Stimulated activated CD4-positive, alpha-beta T cell treated with anti-CD3 and anti-CD28 coated beads, Interleukin-2, amount 100 ng/mL, for 24 hours (primary cell): ENCODE measurements at places on chromosomes 3 and 15.

GRCh38 chr3:167712445-167712844, 22.2 kb downstream of the PDCD10 start:
- DNase-seq: no peak

- no peak for DNase-seq
Observed at GRCh38 chr3:170602556-170602955, 16.7 kb upstream of the SLC7A14 start.

DNA sequence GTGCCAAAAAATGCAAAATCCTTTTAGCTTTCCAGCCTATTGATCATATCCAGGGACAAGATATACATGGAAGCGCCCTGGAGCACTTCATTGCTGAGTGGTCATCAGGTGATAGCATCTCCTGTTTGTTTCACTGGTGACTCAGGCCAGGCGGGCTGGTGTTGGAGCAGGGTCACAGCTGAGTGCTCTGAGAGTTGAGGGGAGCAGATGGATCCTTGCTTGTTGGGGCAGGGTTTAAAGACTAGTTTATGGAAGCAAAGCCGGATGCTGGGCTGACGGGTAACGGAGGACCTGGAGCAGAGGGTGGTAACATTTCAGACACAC, 405.0 kb upstream of the TPM1 start:
- DNase-seq: no peak

DNA sequence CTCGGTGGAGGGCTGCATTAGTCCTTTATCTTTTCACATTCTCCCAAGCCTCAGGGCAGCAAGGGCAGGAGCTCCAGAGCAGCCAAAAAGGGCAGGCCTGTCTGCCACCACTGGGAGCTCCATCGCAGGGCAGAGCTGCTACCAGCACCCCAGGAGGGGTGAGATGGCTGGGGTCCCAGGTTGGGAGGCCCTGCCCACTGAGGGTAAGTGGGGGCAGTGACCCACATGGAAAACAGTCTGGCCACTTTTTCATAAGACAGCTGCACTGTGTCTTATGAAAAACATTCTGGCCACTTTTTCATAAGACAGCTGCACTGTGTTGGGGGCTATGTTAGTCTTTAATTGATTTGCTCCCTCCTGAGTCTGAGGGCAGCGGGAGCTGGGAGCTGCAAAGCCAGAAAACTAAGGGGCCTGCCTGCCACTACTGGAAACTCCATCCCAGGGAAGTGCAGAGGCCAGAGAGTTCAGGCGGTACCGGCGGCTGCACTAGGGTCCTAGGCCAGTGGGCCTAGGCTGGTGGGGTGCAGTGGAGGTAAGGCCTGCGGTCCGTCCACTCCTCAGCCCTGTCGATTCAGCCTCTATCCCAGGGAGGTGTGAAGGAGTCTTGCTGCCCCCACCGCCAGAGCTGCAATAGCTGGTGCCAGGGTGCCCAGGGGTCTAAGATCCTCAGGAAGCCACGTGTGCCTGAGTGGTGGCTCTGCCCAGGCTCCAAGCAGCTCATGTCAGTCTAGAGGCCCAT, 45.4 kb downstream of the TMCO5A start:
- no peak for DNase-seq

- DNase-seq: no peak
Observed at GRCh38 chr3:37957539-37957936, 33.0 kb upstream of the VILL start.

- DNase-seq: no peak
Observed at GRCh38 chr3:1442271-1442670, 349.4 kb downstream of the CNTN6 start.

- no peak for DNase-seq
Observed at GRCh38 chr3:196355668-196356067, 17.5 kb upstream of the TM4SF19 start.

GRCh38 chr3:39183211-39184080, 8.9 kb downstream of the XIRP1 start:
- DNase-seq: no peak

DNA sequence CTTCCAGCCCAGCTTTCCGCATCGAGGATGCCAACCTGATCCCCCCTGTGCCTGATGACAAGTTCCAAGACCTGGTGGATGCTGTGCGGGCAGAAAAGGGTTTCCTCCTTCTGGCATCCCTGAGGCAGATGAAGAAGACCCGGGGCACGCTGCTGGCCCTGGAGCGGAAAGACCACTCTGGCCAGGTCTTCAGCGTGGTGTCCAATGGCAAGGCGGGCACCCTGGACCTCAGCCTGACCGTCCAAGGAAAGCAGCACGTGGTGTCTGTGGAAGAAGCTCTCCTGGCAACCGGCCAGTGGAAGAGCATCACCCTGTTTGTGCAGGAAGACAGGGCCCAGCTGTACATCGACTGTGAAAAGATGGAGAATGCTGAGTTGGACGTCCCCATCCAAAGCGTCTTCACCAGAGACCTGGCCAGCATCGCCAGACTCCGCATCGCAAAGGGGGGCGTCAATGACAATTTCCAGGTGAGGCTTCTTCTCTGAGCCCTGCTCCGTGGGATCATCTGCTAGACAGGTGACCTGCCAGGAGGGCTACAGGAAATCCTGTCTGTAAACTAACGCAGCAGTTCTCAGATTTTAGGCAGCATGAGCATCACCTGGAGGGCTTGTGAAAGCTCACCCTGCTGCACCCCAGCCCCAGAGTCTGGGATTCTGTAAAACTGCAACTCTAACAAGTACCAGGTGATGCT, 1.6 kb downstream of the THBS1 start:
- no peak for DNase-seq

DNA sequence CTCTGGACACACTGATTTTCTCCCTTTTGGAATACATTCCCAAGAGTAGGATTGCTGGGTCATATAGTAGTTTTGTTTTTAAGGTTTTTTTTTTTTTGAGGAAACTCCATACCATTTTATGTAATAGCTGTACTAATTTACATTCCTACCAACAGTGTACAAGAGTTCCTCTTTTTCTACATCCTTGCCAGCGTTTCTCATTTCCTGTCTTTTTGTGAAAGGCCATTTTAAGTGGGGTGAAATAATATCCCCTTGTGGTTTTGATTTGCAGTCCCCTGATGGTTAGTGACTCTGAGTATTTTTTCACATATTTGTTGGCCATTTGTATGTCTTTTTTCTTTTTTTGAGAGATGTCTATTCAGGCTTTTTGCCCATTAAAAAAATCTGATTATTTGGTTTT, 1205.5 kb downstream of the ROBO1 start:
- no peak for DNase-seq

- no peak for DNase-seq
Observed at GRCh38 chr3:42351207-42351606, 59.2 kb downstream of the LYZL4 start.

DNA sequence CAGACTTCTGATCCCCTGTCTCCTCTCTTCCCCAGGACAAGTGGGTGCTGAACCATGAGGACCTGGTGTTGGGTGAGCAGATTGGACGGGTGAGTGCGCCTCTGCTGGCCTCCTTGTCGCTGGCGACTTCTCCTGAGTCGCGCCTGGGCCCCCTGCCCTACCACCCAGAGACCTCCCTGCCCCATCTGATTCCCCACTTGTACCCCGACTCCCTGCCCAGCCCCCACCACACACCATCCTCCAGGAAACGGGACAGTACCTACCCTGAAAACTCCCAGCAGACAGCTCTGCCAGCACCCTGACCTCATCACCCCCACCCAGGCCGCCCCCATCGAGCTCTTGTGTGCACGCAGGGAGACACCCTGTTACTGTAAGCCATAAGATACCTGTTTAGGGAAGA, 7.7 kb downstream of the FES start:
- DNase-seq: no peak

DNA sequence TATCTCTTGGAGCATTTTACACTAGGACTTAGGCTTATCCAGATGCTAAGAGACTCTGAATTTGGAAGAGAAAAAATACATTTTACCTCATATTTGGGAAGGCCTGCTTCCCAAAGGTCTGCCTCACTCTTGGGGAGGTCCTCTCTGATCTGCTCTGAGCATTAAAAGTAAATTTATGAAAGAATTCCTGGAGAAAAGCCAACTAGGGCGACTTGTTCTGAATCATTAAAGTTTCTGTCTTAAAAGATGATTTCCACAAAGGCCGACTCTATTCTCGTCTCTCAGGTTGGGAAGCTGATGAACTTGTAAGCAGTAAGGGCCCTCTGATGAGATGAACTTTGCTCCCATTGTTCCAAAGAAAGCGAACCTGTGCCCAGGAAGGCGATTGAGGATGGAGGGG, 48.7 kb upstream of the HES1 start:
- no peak for DNase-seq

DNA sequence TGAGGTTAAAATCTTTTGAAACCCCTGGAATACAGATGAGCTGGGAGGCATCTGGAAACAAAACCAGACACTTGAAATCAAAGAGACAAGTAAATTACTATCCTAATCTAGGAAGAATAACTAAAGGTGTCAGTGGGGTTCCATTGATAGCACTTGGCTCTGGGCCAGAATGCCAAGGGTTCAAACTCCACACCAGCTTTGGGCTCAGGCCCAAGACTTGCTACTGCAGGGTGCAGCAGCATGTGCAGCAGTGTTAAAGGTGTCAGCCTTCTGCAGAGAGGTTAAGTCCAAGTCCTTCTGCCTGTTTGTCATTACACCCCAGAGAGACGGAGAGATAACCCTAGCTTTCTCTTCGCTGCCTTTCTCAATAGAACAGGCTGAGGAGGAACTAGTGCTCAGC, 273.9 kb downstream of the TIGIT start:
- no peak for DNase-seq

- DNase-seq: no peak
Observed at GRCh38 chr3:86547692-86548091, 443.3 kb downstream of the VGLL3 start.

DNA sequence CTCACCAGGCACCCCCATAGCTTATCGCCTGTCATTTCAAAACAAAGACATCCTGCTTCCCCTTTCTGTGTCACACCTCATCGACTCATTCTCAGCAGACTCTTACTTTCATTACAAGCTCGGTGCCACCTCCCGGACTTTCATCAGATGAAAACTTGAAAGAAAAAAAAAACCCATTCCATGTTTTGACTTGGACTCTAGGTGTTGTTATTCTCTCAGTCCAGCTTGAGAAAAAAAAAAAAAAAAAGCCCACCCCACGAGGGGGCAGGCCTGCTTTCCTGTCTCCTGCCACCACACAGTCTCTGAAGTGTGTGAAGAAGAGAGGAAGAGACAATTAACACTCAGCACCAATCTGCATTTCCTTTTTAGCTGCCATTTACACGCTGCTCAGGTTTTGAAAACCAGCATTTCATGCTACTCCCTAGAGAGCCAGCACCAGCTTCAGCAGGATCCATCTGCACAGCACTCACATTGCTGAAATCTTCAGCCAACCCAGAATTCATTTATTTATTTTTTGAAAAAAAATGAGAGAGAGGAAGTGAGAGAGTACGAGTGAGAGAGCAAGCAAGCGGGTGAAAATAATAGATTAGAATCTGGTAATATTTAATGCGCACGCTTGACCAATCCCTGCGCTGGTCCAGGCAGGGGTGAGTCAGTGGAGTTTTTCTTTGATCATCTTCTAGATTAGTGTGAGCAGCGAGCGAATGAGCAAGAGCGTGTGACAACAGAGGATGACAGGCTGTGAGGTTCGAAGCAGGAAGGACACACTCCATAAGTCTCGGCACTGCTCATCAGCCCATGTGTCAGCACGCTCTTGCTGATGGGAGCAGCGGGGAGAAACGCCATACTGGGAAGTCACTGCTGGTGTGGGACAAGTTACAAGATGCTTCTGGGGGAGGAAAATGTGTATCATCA, 23.5 kb downstream of the ZNF80 start:
- peak; percentile 76 for DNase-seq

GRCh38 chr15:87577336-87577735, 679.2 kb downstream of the NTRK3 start:
- no peak for DNase-seq

DNA sequence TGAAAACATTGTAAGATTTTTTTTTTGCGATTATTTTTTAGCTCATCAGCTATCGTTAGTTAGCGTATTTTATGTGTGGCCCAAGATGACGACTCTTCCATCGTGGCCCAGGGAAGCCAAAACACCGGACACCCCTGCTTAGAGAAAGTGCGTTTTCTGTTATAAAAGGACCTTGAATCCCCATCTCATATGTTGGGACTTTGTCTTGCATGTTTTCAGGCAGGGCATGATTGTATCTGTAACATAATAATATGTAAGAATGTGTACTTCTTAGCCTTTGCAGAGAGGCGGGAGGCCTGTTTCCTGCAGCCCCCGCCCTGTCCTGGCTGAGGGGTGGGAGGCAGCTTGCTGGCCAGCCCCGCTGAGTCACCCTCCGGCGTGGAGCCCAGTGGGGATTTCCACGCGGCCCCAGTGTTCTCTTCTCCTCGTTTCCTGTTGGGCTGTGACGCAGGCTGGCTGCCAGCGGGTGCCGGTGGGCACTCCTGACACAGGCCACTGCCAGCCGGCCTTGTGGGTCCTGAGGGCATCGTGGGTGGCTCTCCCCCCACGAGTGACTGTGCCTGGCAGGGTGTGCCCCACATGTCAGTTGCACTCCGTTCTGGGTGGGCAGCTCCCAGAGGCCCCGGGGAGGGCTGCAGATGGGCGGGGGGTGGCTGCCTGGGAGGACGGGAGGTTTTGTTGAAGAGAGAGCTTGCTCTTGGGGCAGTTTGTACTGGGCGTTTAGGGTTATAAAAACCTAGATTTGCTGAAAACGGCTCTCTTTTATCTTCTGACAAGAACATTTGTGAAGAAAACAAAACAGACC, 55.6 kb downstream of the SMAD3 start:
- DNase-seq: peak; percentile 88

DNA sequence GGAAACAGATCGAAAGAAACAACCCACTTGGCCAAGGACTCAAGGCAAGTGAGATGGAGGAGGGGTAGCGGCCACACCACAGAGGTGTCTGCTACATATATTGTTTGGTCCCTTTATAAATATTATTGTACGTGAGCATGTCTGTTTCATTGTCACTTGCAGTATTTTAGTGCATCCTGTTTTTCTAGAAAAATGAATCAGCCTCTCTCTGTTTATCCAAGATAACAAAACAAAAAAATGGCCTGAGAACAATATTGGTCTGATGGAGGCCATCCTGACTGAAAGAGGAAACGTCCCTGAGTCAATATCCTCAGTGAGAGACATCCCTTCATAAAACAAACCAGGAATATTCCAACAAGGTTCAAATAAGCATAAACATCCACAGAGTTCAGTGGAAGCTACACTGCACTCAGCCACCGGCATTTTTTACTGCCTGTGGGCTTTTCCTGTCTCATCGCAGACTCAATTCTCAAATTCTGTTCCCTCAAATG, 42.0 kb downstream of the WWTR1 start:
- DNase-seq: no peak

- peak; percentile 29 for DNase-seq
Observed at GRCh38 chr15:68821190-68821840, 620 bp upstream of the ANP32A start.

DNA sequence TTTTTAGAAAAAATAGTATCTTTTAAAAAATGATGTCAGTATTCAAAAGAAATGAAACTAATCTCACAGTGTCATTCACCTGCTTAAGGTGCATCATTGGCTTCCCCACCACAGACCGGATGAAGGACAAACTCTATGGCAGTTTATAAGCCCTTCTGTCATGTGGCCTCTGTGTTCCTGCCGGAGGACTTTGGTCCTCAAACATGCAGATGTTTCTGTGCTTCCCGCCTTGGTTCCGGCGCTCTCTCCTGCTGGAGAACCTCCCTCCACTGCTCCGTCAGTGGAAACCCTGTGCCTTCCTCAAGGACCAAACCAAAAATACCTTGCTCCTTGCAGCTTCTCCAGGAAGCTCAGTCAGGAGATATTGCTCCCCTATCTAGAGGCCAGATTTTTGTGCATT, 326.3 kb downstream of the UACA start:
- DNase-seq: no peak

- DNase-seq: no peak
Observed at GRCh38 chr3:110419601-110420000, 652.0 kb upstream of the NECTIN3 start.

- DNase-seq: no peak
Observed at GRCh38 chr3:58577269-58577821, at the start of gene FAM107A. Gene FAM107A, minus strand, starts transcription at chr3:58577391. Its CDS starts 7,531 bp downstream, at chr3:58569860.

- no peak for DNase-seq
Observed at GRCh38 chr3:134314588-134315285, 59.5 kb downstream of the AMOTL2 start.
